ENCODE measurements at places on chromosomes 3 and 15. TPM values are rescaled to one million over a fixed set of nuclear protein-coding genes. Genes with fewer than 3 reads are reported as not detected.

SCAANT1 gene
- not detected for polyA plus RNA-seq

DNA sequence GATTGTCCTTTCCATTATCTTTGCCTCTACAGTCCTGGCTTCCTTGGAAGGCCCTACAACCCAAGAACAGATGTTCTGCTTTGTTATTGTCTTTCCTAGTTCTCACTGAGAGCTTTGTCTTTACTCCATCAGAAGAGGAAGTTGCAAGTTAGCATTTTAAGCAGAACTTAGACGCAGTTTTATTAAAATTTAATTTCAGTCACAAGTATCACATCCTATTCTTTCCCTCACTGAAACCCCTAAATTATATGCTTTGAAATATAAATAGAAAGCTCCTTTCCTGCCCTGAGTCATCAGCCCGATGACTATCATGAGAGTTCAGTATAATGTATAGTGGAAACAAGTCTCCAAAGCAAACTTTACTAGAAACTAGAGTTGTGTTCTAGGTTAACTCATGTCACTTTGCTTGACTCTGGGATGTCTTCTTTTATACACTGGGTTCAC, 291.2 kb upstream of the RBMS3 start:
- H3K27ac ChIP-seq: no peak overlapping the region
- H3K27me3 ChIP-seq: no peaks in the 10 kb centered on the region
- DNase-seq: no peak
- no peaks in the 10 kb centered on the region for H3K4me1 ChIP-seq

DNA sequence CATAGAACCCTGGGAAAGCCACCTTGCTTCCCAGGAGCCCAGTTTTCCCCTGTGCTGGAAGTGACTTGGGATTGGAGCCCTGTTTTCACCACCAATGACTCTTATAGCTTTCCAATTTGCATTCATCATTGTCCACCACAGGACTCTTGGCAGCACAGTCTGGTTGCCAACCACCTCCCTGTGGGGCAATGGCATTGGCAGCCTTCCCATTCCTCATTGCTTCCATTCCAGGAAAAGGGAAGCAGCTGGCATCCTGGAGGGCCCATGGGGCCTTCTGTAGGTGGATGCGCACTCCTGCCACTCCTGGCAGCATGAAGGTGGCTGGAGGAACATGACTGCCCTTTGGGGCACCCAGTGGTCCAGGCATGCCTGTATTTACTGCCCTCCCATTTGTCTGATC, 57.7 kb downstream of the FEM1B start:
- H3K4me3 ChIP-seq: no peak overlapping the region
- no peaks in the 10 kb centered on the region for H3K27me3 ChIP-seq
- H3K4me1 ChIP-seq: peaks cover 11% of the 10 kb centered on the region

DNA sequence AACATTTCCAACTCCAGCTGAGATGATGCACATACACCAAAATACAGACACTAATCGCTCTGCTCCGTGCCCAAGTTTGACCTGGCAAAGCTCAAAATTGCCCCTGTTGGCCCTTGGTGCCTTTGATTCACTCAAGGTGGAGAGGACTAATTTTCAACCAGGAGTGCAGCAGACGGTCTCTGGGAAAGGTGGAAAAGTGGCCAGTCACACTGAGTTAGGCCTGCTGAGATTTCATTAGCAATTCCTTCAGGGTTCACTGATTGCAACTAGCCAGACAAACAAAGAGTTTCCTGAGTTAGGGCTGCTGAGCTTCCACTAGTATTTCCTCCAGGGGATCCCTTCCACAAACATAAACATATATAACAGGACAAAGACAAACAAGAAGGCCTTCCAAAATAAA, 28.7 kb upstream of the LHFPL4 start:
- peak overlapping the region; percentile 67 for H3K27ac ChIP-seq
- peak; percentile 26 for DNase-seq
- no peaks in the 10 kb centered on the region for H3K36me3 ChIP-seq
- H3K4me3 ChIP-seq: peak overlapping the region; percentile 26

DNA sequence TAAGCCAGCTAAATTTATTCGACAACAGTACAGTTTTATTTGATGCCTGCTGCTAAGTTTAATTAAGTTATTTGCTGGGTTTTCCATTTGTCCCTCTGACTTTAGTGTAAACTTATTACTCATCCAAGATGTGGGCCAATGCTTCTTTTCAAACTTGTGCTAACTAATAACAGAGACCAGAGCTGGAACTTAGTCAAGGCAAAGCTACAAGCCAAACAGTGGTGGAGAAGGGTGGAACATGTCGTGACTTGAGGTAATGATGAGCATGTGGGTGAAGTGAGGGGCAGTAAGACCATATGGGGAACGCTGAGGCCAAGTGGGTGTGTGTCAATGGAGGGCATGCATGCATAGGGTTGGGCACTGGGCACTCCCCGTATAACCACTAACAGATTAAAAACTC, 63.9 kb downstream of the NMD3 start:
- DNase-seq: no peak
- H3K4me1 ChIP-seq: no peaks in the 10 kb centered on the region
- no peak overlapping the region for H3K4me3 ChIP-seq
- H3K27ac ChIP-seq: no peak overlapping the region
